Activated CD4-positive, alpha-beta T cell treated with anti-CD3 and anti-CD28 coated beads, Interleukin-2, amount 50 U/mL, for 24 hours (primary cell): ENCODE measurements at places on chromosomes 4 and X.

GRCh38 chrX:14546190-14546589, 16.9 kb downstream of the GLRA2 start:
- DNase-seq, result no peak

DNA sequence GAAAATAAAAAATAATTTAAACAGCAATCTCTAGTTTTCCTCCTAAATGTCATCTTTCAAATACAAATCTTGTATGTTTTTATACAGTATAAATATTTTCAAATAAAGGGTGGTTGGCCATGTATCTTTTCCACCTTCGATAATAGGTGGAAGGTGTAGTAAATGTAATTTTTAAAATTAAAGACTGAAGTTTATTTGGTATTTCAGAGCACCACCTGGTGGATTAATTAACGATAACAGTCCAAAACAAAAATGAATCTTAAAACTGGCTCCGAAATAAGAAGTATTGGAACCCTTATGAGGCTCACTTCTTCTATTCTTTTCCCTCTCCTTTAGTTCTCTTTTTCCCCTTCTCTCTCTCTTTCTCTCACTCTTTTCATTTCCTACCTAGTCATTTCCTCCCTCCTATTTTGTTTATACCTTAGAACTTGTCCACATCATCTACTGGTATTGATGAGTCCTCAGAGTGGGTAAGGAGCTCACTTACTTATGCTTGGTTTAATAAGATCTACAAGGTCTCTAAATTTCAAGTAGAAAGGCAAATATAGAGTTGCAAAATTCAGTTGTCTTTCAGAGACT, 82.9 kb upstream of the EXOC1L start:
- DNase-seq, result no peak

GRCh38 chrX:96170626-96171025, 514.0 kb upstream of the DIAPH2 start:
- DNase-seq, result no peak

GRCh38 chr4:136750897-136751296, 781.4 kb downstream of the PCDH18 start:
- no peak for DNase-seq
